ENCODE measurements at places on chromosomes 2 and 18. TPM values are rescaled to one million over a fixed set of nuclear protein-coding genes. Genes with fewer than 3 reads are reported as not detected.

MLPH gene
- 11.7 TPM for total RNA-seq

TGIF1 gene
- total RNA-seq: 95.0 TPM

FSIP2 gene
- under 0.01 TPM for total RNA-seq

HNRNPLL gene
- total RNA-seq: 35.5 TPM

NEB gene
- total RNA-seq: 0.12 TPM
